Activated B cell treated with CpG ODN at 0.5 μM for 24 hours (primary cell): ENCODE measurements at places on chromosomes 3 and 15. TPM values are rescaled to one million over a fixed set of nuclear protein-coding genes. Genes with fewer than 3 reads are reported as not detected.

Gene KLHL40
- total RNA-seq: not detected in 2 replicates

Gene GOLGA6L10
- total RNA-seq: 1.2 and 1.4 TPM in 2 replicates

Gene GLT8D1
- total RNA-seq: 20.4 and 22.2 TPM in 2 replicates

Gene RABL3
- 29.7 and 29.9 TPM in 2 replicates for total RNA-seq

Gene UBE2Q2
- total RNA-seq: 16.9 and 23.2 TPM in 2 replicates

Gene VILL
- 21.6 and 23.8 TPM in 2 replicates for total RNA-seq

Gene LRRIQ4
- 0.29 and 0.40 TPM in 2 replicates for total RNA-seq

Gene RNU5B-1
- 32.5 TPM in 1 of 2 replicates, not detected in the other for total RNA-seq
